ENCODE measurements at places on chromosomes 2 and 18.
A peak's percentile ranks its signal among the peaks of the same experiment; 100 is the strongest.

- no peak for DNase-seq
Measured at GRCh38 chr18:2610549-2610948, 39.2 kb downstream of the NDC80 start.

DNA sequence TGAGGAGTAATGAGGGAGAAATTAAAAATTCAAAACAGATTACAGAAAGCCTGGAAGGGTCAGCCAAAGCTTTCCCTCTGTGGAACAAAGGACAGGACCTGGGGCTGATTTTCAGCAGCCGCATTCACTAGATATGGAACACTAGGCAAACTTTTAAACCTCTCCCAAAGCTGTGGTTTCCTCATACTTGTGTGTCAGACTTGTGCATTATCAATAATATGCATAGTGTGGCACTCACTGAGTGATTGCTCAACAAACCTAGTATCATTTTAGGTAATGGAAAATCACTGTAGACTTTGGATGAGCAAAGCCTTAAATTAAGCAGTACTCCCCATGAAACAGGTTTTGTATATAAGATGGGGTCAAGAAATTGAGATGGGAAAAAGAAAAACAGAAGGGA lies 26.3 kb upstream of the IKZF2 start:
- no peak for DNase-seq

- no peak for DNase-seq
Measured at GRCh38 chr2:121136323-121136722, 148.7 kb downstream of the TFCP2L1 start.

GRCh38 chr2:96262306-96262705 lies 3.5 kb downstream of the TMEM127 start:
- peak; percentile 47 for DNase-seq

DNA sequence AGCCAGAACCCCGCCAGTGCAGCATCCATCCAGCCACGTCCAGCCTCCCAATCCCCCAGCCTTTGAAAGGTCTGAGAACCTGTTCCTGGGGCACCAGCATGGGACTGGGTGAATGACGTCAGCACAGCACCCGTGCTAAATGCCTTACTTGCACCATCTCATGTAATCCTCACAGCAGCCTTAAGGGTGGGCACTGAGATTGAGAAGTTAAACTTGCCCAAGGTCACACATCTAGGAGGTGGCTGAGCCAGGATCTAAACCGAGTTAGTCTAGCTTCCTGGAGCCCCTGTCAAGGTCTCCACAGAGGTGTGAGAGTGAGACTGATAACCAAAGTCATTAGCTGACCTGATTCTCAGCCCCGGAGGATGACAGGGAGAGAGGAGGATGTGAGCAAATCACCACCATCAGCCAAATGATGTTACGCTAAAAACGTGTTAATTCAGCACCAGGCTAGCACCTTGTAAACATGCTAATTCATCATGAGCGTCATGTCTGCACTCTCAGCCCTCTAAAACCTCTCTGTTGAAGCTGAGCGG lies 4.6 kb downstream of the CD8A start:
- DNase-seq = no peak

DNA sequence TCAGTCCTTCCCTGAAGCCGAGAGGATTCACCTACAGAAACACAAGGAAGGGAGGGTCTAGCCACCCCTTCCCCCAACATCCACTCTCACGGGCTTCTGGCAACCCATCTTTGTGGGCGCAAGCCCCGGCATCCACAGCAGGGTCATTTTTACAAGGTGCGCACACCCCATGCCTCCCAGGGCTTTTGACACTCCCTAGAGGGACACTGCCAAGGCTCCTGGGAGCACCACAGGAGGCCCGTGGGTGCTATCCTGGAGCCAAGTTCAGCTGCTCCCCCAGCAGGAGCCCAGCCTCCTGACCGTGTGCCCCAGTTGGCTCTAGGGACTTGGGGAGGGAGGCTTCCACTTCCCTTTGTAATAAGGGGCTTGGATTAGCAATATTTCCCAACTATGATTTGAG lies 251.6 kb downstream of the TNS1 start:
- no peak for DNase-seq

- DNase-seq = no peak
Measured at GRCh38 chr2:212815453-212815852, 276.9 kb upstream of the ERBB4 start.

- DNase-seq = peak; percentile 87
Measured at GRCh38 chr2:206084439-206084869, 1.5 kb downstream of the INO80D start.

GRCh38 chr18:7902399-7902839 lies 335.3 kb downstream of the PTPRM start:
- no peak for DNase-seq

DNA sequence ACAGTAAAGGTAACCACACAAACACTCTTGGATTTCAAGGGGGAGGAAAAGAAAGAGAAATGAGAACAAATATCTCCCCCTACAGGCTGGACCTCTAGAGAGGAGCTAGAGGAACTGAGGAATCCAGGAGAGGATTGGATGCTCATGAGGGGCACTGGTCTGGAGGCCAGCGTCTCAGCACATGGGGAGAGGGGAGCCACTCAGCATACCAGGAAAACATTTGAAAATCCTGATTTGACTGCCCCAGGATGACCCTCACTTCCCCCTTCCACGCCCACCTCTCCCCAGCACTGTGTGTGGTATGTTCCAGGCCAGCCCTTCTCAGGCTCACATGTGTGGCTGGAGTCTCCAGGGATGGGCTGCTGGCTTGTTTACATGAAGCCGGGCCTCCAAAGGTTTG lies 396.8 kb upstream of the ID2 start:
- DNase-seq = peak; percentile 20

DNA sequence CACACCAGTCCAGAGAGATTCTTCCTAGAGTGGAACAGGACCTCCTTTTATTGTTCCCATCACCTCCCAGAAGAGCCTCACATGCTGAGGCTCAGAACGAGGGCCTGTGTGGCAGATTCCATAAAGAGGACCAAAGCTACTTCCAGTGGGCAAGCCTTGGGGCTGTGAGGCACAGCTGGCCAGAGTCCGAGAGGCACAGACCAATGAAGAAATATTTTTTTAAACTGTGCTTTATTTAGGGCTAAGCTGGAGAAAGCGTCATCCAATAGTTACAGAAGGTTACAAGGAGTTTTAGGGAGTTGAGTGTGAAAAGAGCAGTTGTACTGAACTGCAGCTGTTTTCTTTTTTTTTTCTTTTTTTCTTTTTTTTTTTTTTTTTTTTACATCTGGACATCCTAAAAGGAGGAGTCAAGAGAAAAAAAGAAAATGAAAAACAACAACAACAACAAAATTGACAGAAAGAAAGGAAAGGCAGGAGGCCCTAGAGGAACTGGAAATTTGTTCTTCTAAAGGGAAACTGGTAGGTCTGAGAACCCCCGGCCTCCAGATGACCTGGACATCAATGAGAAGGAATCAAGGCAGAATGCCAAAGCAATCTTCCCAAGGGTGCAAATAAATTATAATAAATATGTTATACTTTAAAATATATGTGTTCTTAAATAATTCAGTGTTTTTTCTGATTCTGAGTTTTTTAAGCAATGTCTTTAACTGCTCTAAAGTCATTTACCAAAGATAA lies 322.6 kb downstream of the CELF4 start:
- DNase-seq = no peak

- no peak for DNase-seq
Measured at GRCh38 chr2:209868271-209868994, 96.8 kb downstream of the UNC80 start.

DNA sequence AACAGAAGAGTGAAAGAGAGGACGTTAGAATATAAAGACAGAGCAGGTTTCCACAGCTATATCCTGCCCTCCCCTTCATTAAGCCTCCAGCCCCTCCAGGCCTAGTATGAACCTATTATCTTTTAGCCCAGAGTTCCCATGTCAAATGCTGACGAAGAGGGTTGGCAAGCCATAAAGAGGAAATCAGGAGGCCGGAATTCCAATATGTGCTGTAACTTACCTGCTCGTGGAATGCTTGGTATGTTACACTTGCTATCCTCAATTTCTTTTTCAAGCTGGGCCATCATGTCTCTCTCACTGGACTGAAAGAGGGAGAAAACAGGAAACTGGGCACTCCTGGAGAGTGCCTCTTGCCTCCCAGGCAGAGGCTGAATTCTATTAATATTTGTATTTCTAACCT lies 264.1 kb downstream of the TRIB2 start:
- no peak for DNase-seq

- DNase-seq = peak; percentile 37
Measured at GRCh38 chr2:145751629-145752028, 1231.7 kb upstream of the ZEB2 start.

DNA sequence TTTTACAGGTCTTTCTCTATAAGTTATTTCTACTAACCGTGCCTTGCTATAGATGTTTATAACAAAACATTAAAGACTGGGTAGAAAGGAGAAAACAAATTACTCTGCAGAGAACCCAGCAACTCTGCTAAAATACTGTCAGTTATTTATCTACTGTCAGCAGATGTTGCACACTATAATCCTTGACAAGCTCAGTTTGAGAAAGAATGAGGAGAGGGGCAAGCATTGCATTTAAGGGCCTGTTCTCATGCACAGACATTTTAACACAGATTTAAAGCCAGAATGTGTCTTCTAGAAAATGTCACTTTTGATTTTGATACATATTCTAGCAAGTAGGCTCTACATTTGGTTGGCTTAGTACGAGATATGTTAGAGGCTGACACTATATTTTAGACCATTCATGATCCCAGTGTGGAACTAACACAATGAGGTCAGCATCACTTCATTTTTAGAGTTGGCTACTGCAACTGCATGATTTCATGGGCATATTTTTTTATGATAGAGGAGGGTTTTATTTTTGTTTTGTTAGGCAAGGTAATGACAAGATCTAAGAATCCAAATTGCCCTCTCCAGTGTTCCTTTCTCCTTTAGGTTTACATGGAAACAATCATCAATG lies 516.4 kb downstream of the ZEB2 start:
- DNase-seq = no peak

GRCh38 chr2:88212251-88212790 lies 42.2 kb downstream of the THNSL2 start:
- peak; percentile 39 for DNase-seq

DNA sequence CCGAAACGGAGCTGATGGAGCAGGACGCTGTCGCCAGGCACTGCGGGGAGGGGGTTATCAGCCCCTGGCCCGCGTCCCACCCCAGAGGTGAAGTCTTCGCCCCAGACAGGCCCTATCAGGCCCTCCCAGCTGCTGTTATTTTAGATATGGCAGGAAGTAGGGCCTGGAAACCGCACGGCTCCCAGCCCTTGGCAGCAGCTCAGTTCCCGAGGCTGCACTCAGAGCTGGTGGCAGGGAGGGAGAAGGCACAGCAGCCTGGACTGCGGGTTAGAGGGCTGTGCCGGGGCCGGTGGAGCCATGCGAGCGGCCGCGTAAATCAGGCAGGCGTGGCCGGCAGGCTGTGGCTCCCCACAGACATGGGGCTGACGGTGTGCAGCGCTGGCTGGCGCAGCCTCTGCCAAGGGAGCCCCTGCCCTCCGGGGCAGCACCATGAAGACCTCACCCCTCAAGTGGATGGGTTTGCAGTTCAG lies 111.4 kb downstream of the NFATC1 start:
- DNase-seq = peak; percentile 89

DNA sequence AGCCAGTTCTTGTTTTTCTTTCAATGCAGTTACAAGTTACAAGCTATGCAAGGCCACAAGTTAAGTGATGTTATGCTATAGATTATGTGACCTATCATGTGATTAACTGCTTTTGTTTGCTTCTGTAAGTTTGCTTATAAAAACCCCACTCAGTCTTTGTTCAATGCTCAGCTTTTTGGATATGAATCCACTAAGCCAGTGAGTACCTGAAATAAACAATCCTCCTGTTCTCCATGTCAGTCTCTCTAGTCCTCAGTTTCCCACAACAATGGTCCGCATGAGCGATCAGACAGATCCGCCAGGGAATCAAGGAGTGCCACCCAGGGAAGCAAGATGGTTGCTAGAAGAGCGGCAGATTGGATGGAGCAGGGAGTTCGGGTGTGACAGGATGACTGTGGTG lies 30.7 kb upstream of the ZNF236 start:
- no peak for DNase-seq

DNA sequence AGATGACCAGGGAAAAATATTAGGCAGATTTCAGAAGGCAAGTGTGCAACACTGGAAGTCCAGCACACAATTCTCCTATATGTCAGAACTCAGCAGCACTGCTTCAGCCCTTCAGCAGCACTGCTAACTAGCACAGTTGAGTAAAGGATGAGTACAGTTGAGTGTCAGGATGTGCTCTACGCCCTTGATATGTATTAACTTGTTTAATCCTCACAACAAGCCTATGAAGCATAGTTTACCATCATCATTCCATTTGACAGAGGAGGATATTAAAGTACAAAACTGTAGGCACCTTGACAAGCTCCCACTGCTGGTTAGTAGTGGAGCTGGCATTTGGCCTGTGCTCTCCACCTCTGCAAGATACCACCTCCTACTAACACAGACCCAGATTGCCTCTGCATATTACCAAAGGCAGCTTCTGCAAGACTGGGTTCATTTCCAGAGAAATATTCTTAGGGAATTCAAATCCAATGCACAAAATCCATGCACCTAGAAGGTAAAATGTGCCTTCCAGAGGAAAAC lies 230.8 kb downstream of the ANAPC1 start:
- DNase-seq = no peak

DNA sequence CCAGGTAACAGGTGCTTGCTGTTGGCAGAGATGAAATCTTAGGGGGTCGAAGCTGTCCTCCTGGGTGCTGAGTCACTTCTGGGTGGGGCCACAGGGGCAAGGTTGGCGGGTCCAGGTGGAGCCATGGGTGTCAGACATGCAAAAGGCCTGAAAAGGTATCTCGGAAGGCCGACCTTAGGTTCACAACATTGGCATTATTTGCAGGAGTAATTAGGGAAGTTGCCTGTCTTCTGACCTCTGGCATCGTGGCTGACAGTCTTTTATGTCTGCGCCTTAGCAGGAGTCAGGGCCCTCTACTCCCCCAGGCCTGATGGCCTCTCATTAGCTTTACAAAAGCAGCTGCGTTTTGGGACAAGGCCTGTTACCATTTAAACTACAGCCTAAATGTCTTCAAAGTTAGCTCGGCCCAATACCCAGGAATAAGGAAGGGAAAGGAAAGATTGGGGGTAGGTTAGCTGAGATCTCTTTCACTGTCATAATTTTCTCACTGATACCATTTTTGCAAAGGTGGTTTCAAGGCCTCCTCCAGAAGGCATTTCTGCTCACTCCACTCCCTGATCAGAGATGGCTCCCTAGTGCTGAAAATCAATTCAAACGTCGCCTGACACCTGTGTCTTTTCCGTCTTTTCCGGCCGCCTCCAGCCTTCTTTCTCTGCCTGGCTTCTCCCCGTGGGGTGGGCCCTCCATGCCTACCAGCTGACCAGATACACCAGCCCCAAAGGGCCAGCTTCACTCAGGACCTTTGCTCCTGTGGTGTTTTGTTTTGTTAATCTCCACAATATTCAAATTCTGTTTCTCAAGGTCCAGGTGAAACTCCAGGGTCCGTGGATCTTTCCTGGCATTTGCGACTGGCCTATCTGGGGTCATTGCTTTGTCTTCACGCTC lies 90.8 kb downstream of the RHOB start:
- no peak for DNase-seq

Measured in GM03348 (cell line).